AG09319 (cell line): ENCODE measurements at places on chromosomes 12 and 14.

GRCh38 chr12:32811686-32812392, 56.1 kb upstream of the YARS2 start:
- DNase-seq = no peak

- no peak for DNase-seq
Measured at GRCh38 chr14:54621686-54622085, 54.8 kb downstream of the SAMD4A start.

DNA sequence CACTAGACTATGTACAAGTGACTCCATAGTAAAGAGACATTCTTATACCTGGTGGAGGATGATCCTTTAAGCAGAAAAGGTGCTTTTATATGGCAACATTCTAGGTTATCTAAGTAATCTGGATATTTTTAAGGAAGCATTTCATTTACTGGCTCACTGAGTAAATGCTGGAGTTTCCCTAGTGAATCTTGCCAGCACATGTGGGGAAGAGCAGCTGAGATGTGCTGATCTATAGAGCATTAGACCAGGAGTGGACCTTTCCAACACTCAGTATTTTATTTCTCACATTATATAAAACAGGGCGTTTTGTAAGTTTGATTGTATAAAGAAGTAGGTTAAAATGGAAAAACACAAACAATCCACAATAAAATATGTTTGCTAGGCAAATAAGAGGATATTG, 478.5 kb downstream of the ATP23 start:
- no peak for DNase-seq

GRCh38 chr12:45626965-45627364, 102.5 kb upstream of the ARID2 start:
- no peak for DNase-seq

GRCh38 chr12:92506891-92507290, 195.9 kb upstream of the PLEKHG7 start:
- DNase-seq = no peak

GRCh38 chr14:81062816-81063215, 107.4 kb downstream of the TSHR start:
- DNase-seq = no peak

DNA sequence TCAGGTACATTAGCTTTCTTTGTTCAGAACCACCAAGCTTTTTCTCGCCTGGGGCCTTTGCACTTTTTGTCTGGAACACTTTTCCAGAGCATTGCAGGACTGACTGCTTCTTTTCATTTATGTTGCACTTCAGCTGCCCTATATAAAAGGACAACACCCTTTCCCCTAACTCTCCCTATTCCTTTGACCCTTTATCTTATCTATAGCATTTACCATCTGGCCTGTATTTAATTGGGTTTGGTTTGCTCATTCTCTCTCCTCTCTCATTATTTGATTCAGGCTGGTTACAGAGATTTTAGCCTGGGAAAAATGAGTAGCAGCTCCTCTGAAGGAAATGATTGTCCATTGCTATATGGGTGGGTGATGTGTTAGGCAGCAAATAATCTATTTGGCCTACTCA, 165.4 kb downstream of the KICS2 start:
- DNase-seq = no peak

- no peak for DNase-seq
Measured at GRCh38 chr12:116906285-116906684, 4.5 kb upstream of the FBXW8 start.

DNA sequence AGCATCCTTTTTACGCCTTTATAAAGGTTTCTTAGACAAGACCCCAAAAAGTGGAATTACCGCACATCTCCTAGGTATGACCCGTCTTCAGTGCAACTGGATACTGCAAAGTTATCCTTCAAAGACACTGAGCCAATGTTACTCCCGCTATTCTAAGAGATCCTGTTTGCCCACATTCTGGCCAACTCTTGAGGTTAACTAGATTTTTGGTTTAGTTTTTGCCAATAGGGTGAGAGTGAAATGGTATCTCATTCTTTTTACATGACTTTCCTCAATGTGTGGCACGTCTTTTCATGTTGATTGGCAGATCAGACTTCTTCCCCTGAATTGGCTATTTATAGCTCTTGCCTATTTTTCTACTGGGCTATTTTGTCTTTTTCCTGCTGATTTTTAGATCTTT, 347.2 kb downstream of the MED13L start:
- DNase-seq = no peak

GRCh38 chr14:102342238-102342637, 20.5 kb downstream of the CINP start:
- DNase-seq = no peak

- peak; percentile 94 for DNase-seq
Measured at GRCh38 chr14:59333668-59334067, 131.5 kb downstream of the GPR135 start.

DNA sequence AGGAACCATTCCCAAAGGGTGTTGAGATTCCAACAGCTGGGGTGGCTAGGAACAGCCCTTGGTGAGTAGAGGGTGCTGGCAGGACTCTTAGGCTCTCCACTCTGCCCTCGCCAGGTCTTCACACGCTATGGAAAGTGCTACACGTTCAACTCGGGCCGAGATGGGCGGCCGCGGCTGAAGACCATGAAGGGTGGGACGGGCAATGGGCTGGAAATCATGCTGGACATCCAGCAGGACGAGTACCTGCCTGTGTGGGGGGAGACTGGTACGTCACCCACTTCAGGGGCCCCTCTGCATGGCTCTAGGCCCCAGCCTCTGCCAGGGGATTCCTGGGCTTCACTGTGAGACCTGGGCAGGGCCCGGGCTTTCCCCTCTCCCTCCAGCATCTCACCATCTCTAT, 8.0 kb upstream of the SMARCD1 start:
- DNase-seq = no peak

DNA sequence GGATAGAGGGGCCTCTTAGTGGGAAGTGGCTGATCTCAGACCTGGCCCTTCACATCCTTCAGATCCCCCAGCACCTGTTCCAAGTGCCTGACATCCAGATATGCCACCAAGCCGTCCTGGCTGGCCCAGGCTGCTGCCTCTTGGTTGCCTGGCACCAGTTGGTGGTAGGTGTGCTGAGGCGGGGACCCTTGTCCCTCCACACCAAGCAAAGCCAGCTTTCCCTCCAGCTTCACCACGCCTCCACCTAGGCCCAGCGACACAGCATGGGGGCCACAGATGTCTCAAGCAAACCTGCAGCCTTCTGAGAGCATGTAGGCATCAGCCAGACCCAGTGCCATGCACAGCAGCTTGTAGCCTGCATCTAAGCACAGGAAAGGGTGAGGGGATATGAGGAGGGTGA, 3.5 kb upstream of the CD63 start:
- no peak for DNase-seq

DNA sequence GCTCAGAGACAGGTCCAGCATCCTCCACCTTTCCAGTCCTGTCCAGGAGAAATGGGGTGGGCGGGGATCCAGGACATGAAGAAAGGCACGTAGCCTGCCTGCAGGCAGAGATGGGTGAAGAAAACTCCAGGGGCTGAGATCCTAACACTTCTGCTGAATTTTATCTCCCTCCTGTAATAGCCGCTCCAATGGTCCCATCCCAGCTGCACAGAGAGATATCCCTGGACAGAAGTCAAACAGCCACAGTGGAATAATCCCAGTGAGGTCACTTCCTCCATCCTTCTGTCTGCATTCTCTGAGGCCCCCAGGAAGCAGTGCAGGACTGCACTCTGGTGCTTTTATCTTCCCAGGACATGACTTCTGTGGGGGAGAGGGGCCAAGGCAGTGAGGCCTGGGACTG, 26.3 kb downstream of the KRT18 start:
- DNase-seq = no peak

- DNase-seq = no peak
Measured at GRCh38 chr12:121812921-121813896, 9.4 kb downstream of the SETD1B start.

DNA sequence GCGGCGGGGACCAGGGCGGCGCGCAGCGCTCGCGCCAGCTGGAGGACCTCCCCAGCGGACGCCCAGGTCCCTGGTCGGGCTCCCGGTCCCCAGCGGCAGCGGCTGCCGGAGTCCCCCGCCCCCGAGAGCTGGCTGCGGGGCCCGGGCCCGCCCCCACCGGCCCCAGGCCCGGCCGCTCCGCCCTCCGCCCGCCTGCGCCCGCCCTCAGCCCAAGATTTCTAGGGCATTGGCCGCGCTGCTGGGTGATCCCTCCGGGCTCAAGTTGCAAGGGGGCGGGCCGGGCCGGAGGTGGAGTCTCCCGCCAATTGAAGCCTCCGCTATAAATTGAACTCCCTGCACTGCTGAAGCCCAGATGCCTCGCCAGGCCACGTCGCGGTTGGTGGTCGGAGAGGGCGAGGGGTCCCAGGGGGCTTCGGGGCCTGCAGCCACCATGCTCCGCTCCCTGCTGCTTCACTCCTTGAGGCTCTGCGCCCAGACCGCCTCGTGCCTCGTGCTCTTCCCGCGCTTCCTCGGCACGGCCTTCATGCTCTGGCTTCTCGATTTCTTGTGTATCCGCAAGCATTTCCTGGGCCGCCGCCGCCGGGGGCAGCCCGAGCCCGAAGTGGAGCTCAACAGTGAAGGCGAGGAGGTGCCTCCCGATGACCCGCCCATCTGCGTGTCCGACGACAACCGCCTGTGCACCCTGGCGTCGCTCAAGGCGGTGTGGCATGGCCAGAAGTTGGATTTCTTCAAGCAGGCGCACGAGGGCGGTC, at the start of gene DIO3:
DIO3 (plus strand) TSS at position 351 of the 752 bp plus-strand sequence.
- no peak for DNase-seq

GRCh38 chr14:65225299-65226159, 123.2 kb upstream of the MAX start:
- DNase-seq = no peak

DNA sequence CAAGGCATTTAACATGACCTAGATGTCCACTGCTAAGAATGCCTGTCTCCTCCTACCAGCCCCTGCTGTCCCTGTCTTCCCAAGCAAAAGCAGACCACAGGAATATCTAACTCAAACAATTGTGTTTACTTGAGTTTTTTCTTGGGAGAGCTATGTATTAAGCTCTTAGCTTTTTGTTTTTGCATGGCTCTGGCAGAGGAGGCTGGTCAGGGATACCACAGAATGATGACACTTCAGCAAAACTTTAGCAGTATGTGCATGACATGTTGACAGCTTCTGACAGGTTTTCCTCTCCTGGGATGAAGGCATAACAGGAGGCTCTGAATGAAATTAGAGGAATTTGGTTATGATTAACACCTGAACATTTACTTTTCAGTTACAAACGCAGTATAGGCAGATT, 6.9 kb downstream of the TMBIM6 start:
- no peak for DNase-seq

DNA sequence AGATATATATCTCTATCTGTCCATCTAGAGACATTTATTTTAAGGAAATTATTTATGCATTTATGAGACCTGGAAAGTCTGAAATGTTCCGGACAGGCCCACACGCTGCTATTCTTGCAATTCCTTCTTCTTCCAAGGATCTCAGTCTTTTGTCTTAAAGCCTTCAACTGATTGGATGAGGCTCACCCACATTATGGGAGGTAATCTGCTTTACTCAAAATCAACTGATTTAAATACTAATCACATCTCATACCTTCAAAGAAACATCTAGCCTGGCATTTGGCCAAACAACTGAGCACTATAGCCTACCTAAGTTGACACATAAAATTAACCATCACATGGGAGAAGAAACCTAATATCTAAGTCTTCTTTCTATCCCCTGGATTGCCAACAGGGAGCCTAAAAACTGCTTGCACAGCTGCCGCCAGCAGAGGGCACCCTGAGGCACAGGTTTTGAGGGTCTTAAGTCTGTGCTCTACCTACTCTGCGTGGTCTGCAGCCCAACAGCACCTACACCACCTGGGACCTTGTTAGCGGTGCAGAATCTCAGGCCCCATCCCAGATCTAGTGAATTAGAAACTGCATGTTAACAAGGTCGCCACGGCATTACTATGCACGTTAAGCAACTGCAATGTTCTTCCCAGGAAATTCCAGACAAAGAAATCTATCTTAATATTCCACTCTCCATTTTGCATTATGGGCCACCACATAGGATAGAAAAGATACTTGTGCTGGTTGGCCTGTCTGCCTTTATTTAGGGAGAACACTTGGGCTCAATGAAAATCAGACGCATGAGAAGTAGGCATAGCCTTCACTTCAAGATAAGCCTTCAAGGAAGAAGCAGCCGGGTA, 249.7 kb downstream of the FOXG1 start:
- DNase-seq = peak; percentile 4

GRCh38 chr12:89717759-89718523, 9.3 kb upstream of the ATP2B1 start:
- DNase-seq = no peak

GRCh38 chr12:95943330-95943842, at the start of gene AMDHD1:
TSS of gene AMDHD1 (plus strand) at chr12:95943331. CDS start at chr12:95943399, 68 bp downstream.
- no peak for DNase-seq

- no peak for DNase-seq
Measured at GRCh38 chr12:60259225-60259624, 663.4 kb downstream of the SLC16A7 start.

GRCh38 chr14:76426161-76426696, 50.3 kb downstream of the ESRRB start:
- no peak for DNase-seq

- DNase-seq = no peak
Measured at GRCh38 chr14:92589213-92589852, 75.8 kb downstream of the RIN3 start.

DNA sequence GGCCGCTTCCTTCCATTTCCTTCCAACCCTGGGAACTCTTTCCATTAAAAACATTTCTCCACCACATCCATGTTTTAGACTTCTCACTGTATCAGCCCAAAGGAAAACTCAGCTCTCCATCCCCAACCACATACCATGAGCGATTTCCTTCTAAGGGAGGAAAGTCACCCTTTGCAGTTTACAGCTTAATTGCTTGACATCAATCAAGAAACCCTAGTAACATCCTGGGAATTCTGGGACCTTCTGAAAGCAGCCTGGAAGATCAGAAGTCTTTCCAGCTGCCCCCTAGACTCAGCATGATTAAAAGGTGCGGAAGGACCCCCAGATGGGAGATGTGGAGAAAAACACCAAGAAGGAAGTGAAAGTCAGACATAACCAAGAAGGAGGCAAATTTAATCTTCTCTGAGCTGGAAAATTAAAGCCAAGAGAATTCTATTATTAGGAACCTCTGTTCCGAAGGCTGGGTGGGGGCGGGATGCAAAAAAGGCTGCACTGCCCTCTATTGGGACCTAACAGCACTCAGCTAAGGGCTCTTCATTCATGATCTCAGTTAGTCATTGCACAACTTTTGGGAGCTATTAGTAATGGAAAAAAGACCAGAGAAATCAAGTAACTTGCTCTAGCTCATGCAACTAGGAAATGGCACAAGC, 73.3 kb upstream of the PLXNC1 start:
- peak; percentile 82 for DNase-seq

DNA sequence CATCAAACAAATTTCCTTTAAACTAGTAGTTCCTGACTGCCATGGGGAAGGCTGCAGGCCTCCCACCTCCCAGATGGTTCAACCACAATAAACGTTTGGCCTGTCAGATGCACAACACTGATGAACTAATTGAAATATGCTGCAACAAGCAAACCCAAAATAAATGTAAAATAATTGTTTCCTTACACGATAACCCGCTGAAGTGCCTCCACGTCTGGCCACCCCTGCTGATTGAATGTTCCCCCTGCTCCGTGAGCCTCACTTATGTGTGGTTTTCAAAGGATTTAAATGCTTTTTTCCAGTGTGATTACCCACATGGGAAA, 8.4 kb downstream of the PITPNM2 start:
- DNase-seq = no peak

- DNase-seq = no peak
Measured at GRCh38 chr14:35986219-35986573, 160.1 kb downstream of the BRMS1L start.

GRCh38 chr12:64825143-64826021, 935 bp downstream of the TBC1D30 start:
- no peak for DNase-seq

- DNase-seq = no peak
Measured at GRCh38 chr12:38137287-38137686, 179.3 kb upstream of the ALG10B start.
